ENCODE measurements at places on chromosomes 3 and 15.

GRCh38 chr3:110567029-110567428, 504.6 kb upstream of the NECTIN3 start:
- DNase-seq = no peak

GRCh38 chr3:167884481-167884880, 149.0 kb downstream of the SERPINI1 start:
- DNase-seq = no peak

DNA sequence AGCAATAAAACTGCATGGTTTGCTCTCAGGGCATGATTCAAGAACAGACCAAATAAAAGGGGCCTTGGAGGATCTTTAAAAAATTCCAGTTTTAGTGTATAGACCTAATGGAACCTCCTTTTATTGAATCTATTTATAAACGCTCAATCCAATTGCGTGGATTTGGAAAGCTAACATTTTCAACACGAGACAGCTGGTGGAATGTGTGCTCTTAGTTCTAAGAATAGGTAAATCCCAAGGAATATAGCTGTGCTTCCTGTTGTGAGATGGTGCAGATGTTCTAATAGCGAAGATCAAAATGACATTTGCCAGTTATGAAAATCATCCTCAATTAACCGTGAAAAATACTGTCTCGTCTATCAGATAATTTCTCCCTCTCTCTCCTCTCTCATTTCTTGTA, 192.5 kb downstream of the ATP10A start:
- no peak for DNase-seq

GRCh38 chr3:27861046-27862036, 139.2 kb upstream of the EOMES start:
- no peak for DNase-seq

GRCh38 chr3:149292666-149293065, 40.8 kb downstream of the TM4SF18 start:
- DNase-seq = no peak

- peak; percentile 49 for DNase-seq
Measured at GRCh38 chr15:84023636-84024035, 211.9 kb upstream of the GOLGA6L4 start.

GRCh38 chr3:195170496-195170895, 100.5 kb downstream of the XXYLT1 start:
- no peak for DNase-seq

- DNase-seq = no peak
Measured at GRCh38 chr3:182911782-182912111, 68.6 kb downstream of the DCUN1D1 start.

GRCh38 chr3:194675680-194676079, 3.7 kb upstream of the LSG1 start:
- no peak for DNase-seq

GRCh38 chr3:47108546-47108945, 55.4 kb downstream of the SETD2 start:
- peak; percentile 23 for DNase-seq

DNA sequence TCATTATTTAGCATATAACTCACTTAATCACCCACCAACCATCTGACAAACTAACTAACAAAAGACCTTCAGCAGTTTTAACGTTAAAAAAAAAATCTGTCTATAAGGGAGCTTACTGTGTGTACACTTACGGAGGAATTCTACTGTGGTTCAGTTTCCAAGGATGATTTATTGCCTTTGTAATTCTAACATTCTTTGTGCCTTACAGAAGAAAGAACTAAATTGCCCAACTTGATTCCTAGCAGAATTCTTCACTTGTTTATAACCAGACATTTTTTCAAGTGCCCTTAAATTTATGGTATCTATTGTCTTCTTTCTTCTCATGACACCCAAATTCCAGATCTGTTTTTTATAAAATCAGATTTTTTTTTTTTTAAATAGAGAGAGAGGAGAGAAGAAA, 119.7 kb upstream of the IGSF10 start:
- DNase-seq = peak; percentile 93

DNA sequence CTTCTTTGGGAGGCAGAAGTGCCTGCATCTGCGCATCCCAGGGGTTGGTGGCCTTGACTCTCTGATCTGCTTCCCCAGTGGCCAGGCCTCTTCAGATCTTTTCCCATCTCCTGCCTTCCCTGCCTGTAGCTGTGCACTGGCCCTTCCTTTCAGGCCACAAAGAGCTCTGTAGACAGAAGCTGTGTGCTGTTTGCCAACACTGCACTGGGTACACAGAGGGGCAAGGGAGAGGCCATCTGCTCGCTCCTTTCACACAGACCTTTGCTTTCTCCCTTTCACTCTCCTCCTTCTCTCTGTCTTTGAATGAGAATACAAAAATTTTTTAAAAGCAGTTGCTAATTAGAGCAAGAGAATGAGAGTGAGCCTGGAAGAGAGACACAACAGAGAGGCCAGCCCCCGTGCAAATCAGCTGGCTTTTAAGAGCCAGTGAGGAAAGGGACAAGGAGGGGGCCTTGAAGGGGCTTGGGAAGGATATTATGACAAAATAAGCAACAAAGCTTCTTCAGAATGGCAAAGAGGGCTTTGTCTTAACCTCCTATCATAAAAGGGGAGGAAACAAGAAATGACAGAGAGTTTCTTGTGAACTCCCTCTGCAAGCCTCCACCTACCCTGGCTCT, 170.9 kb downstream of the EPHB1 start:
- no peak for DNase-seq

DNA sequence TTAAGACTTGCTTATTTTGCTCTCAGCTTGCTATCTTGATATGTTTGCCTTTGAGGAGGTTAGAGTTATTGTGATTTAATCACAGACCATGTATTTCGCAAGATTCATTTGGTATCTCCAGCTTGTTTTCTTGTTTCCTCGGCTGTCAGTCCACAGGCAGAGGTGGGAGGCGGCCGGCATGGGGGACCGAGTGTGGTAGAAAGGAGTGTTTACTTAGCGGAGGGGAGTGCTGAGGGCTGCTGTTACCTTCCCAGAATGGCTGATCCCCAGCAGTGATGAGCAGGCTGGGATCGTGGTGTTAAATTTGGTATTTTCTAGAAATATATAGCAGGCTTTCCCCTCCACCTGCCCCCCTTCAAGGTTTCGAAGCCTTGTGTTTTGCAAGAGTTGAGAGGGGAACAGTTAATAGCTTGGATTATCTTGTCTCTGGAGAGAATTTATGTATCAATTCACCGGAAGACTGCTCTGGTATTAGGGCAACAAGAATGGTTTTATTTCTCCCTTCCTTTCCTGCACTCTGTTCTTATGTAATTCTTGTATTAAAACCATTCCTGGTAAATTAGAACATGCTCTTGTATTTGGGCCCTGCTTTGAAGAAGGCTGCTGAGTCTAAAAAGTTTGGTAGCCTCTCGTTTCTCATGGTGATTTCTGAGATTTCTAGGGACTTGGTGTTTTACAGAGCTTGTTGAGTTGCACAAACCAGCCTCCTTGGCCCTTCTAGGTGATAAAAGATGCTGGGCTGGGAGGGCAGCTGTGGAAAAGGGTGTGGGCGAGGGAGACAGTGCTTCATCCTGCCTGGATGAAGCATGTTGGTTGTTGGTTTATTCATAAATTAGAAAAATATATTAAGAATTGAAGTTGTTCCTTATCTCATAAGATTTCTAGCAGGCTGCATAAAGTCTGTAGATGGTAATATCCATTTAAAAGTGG, 151.4 kb downstream of the IGF1R start:
- DNase-seq = peak; percentile 81

Measured in iris pigment epithelial cell (primary cell).